ELR (cell line): ENCODE measurements at places on chromosomes 11 and 22.

- no peak for DNase-seq
Measured at GRCh38 chr11:17066691-17067090, 10.8 kb downstream of the RPS13 start.

- DNase-seq: no peak
Measured at GRCh38 chr22:46148816-46149511, 1.4 kb upstream of the PPARA start.

DNA sequence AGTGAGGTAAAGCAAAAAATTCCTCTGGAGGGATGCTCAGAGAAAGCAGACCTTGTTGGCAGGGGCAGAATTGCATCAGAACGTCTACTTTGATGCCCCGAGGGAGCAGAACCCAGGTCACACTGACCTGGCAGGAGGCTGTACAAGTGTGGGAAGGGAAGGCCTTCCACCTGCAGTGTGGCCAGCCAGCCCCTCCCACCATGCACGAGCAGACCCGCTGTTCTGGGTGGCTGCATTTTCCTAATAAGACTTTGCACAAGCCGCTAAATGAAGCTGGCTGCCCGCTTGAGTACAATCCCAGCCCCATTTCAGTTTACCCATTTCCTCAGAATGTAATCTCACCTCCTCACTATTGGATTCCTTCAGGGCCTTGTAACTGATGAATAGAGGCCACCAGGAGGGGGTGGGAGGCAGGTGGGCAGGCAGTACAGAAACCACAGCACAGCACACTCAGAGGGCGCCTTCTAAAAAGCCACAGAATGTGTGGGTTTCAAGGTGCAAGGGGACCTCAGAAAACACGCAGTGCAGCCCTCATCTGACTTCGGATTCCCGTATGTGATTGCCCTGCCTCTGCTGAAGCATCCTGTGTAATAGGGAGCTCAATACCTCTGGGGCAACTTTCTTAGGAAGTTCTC, 316.6 kb downstream of the OPCML start:
- no peak for DNase-seq

GRCh38 chr11:123562158-123562557, 92.3 kb downstream of the SCN3B start:
- no peak for DNase-seq

DNA sequence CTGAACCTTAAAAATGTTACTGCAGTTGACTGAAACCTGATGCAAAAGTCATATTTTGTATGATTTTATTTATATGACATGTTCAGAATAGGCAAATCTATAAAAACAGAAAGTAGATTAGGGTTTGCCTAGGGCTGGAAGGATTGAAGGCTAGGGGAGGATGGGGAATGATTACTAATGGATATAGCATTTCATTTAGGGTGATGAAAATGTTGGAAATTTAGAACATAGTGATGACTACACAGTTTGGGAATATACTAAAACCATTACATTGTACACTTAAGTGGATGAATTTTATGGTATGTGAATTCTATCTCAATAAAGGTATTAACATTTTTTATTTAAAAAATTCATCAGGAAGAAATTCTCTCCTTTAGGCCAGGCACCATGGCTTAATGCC, 22.9 kb upstream of the PAFAH1B2 start:
- DNase-seq: peak; percentile 31

- no peak for DNase-seq
Measured at GRCh38 chr11:44824300-44824704, 97.5 kb downstream of the TSPAN18 start.

DNA sequence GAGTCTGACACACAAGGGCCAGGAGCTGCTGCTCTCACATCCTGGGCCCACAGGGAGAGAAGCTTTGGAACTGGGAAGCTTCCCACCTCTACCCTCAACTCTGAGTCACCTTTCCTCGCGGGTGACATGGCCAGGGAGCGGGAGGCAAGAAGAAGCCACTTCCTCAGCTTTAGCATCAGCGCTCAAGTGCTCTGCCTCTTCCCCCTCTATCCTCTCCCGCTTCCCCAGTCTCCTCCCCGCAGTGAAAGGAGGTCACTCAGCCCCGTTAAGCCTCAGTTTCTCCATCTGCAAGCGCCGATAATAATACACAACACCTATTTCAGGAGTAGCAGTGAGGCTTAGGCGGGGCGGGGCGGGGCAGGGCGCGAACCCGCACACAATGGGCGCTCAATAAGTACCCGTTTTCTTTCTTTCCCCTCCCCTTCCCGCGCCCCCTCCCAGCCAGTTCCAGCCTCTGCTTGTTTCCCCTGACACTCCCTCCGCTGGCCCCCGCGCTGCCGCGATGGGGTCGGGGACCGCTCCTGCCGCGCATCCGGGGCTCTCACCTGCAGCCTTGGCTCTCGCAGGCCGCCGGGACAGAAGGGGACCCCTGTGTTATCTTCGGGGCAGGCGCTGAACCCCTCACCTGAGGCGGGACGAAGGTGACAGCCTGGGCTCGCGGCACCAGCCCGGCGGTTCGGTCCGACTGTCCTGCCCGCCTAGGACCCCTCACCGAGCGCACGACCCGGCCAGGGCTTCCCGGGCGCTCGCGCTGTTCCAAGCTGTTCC, 892 bp downstream of the GDPD5 start:
- peak; percentile 63 for DNase-seq

GRCh38 chr11:27161071-27161470, 120.5 kb downstream of the BBOX1 start:
- peak; percentile 32 for DNase-seq

- DNase-seq: no peak
Measured at GRCh38 chr11:88068848-88069554, 106.2 kb downstream of the RAB38 start.
